Thymus (tissue), 14 donors: ENCODE measurements at places on chromosomes 11 and 22. TPM values are rescaled to one million over a fixed set of nuclear protein-coding genes. Genes with fewer than 3 reads are reported as not detected.

The COX8A gene
- total RNA-seq = 418 TPM

The SAA1 gene
- 19.0 TPM for total RNA-seq

GRCh38 chr11:5600374-5600851 lies 4.0 kb downstream of the TRIM6 start:
- DNase-seq = peak; percentile 45

The MFRP gene
- not detected for total RNA-seq

- DNase-seq = no peak
These were observed 57.7 kb downstream of the FLRT1 start for GRCh38 chr11:64093233-64094039.

GRCh38 chr11:115990004-115990447 lies 485.8 kb upstream of the CADM1 start:
- no peak for DNase-seq

GRCh38 chr22:25076336-25076735 lies 123.3 kb upstream of the CRYBB3 start:
- DNase-seq = peak; percentile 36

- DNase-seq = no peak
These were observed 6.9 kb downstream of the DPAGT1 start for GRCh38 chr11:119094816-119095065.

DNA sequence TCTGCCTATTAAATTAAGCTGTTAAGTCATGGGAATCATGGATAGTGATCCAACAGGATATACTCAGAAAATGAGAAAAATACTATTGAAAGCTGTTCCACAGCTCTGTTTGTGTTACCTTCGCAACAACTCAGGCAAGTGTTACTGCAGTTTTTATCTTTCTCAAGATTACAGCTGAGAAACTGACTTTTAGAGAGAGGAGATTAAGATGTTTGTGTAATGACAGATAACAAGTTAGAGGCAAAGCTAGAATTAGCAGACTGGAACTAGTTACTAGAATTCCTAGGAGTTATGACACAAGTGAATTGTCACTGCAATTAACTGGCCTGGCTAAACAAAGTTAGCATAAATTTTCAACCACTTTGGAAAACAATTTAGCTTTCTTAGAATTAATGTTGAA lies 1.6 kb downstream of the SLN start:
- DNase-seq = no peak

The NTM gene
- 0.47 TPM for total RNA-seq

DNA sequence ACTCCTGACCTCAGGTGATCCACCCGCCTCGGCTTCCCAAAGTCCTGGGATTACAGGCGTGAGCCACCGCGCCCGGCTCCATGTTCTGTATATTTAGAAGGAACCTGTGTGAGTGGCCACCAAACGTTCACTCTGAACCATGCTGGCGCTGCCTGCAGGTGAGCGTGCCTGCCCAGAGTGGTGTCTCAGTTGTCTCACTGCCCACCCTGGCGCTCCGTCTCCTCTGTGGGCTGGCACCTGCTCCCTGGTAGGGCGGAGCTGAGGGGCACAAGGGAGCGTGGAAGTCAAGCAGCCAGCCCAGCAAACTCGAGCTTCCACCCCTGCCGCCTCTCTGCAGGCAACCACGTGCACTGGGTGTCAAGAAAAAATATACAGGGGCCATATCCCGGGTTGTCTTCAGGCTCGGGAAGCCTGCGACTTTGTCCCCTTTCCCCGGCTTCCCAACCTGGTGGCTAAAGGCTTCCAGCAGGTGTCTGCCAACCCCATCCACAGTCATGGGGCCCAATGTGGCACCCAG lies 16.7 kb downstream of the TXN2 start:
- DNase-seq = no peak

The CCDC88B gene
- total RNA-seq = 26.9 TPM

GRCh38 chr11:3001496-3001895 lies 9.4 kb upstream of the NAP1L4 start:
- no peak for DNase-seq

The B3GAT1 gene
- total RNA-seq = 0.24 TPM

The TEX54 gene
- not detected for total RNA-seq

The PNPLA2 gene
- total RNA-seq = 10.5 TPM

The OR8G5 gene
- 0.05 TPM for total RNA-seq

The RAB36 gene
- total RNA-seq = 0.42 TPM

GRCh38 chr11:77402218-77402556 lies 71.7 kb downstream of the PAK1 start:
- no peak for DNase-seq

The MS4A4A gene
- total RNA-seq = 14.1 TPM

The EFCAB6 gene
- total RNA-seq = 1.1 TPM

DNA sequence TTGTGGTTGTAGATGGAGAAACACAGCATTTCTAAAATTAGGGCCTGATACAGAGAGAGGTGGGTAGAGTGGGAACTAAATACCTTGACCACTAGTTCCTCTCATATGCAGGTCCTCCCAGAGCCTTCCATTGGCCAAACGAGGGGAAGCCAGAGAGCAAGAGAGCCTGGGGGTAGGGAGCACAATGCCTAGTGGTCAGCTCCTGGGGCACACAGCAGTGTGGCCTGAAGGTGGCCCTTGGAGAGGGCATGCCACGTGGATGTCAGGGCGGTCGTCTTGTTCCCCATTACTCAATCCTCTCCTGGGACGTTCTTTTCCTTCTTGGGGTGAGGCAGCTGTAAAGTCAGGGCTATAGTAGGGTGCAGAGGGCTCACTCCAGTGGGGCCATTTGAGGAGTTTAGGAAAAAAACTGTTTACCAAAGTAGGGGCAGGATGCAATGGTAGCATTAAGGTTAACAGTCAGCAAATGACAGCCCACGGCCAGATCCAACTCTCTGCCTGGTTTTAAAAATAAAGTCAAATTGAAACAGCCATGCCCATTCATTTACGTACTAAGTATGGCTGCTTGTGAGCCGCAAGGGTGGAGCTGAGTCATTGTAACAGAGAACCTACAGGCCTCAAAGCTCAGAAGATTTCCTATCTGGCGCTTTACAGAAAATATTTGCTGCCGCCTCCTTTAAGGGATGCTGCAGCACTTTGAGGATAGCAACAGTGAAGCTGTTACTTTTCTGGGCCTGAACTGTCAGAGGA lies 7.6 kb downstream of the MYO18B start:
- DNase-seq = no peak

The SLCO2B1 gene
- total RNA-seq = 13.0 TPM

GRCh38 chr11:32225571-32226285 lies 134.9 kb downstream of the RCN1 start:
- no peak for DNase-seq

The ARAP1 gene
- 36.4 TPM for total RNA-seq
